Cortex of kidney (tissue), 1 donor: ENCODE measurements at places on chromosomes 11 and 22.

DNA sequence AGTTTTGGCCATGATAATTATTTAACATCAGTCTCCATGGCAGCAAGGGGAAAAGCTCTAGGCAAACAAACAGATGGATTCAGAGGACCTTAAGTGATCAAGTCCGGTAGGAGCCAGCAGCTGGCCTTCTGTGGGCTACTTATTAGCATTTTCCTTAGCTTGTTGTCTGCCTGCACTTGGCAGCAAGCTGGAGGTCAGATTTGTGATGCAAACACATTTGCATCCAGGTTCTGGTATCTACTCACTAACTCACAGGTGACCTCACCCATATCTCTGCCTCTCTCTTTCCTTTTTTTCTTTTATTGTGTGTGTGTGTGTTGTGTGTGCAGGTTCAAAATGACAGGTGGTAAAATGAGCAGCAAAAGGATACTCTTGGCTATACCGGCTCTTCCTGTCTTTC, 32.3 kb downstream of the ARHGAP42 start:
- DNase-seq = no peak

DNA sequence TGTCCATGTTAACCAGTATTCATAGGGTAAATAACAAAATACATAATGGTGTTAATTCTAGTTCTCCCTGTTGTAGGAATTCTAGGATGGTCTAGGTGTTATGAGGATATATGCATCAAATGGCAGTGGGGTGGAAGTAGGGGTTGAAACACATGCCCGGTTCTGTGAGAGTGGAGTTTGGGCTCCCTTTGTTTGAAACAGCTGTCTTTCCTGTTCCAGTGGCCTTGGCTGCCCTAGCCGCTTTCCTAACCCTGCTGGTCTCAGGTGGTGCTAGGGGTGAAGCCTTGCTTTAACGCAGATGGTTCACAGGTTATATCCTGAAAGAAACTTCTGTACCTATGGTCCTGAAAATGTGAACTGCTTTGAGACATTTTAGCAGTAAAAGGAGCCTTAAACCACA, 38.3 kb downstream of the SERPINH1 start:
- no peak for DNase-seq

GRCh38 chr11:36469063-36469462, 41.0 kb downstream of the TRAF6 start:
- DNase-seq = no peak

DNA sequence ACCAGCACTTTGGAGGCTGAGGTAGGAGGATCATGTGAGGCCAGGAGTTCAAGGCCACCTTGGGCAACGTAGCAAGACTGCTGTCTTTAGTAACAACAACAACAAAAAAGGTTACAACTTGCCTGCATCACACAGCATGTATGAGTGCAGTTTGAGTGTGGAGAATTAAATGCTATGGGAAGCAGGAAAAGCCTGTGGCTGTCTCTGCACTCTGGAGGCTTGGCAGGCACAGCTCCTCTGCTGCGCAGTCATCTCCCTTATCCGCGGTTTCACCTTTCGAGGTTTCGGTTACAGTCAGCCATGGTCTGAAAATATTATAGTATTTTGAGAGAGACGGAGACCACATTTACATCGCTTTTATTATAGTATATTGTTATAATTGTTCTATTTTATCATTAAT, 2.9 kb downstream of the MICAL2 start:
- DNase-seq = no peak

DNA sequence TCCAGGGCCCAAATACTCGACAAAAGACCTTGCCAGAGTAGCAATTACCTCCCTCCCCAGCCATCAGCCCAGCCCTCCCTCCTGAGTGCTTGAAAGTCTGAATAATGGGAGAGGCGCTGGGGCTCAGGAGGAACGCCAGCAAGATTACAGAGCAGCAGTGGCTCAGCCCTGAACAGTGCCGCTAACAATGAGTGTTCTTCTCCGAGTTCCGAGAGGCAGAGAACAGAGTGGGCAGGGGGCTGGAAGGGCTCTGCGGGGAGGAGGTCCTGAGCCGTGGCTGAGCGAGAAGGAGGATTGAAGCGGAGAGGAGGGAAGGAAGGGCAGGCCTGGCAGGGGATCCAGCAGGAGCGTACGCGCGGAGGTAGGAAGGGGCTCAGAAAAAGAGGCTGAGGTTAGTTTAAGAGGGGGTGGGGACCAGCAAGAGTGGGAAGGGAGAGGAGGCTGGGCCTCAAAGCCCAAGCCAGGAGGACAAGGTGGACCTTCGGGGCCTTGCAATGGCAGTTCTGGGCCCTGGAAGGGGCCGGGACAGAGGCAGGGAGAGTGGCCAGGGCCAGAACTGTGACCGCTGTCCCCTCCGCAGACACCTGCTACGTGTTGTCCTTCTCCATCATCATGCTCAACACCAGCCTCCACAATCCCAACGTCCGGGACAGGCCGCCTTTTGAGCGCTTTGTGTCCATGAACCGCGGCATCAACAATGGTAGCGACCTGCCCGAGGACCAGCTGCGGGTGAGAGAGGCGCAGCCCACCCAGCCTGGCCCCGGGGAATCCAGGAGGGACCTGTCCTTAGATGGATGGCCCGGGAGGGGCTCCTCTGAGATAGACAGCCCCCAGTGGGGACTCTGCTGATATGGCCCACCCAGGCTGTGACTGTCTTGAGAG, 20.6 kb downstream of the CYTH4 start:
- no peak for DNase-seq

GRCh38 chr22:29458551-29458950, 20.2 kb downstream of the RFPL1 start:
- DNase-seq = no peak

DNA sequence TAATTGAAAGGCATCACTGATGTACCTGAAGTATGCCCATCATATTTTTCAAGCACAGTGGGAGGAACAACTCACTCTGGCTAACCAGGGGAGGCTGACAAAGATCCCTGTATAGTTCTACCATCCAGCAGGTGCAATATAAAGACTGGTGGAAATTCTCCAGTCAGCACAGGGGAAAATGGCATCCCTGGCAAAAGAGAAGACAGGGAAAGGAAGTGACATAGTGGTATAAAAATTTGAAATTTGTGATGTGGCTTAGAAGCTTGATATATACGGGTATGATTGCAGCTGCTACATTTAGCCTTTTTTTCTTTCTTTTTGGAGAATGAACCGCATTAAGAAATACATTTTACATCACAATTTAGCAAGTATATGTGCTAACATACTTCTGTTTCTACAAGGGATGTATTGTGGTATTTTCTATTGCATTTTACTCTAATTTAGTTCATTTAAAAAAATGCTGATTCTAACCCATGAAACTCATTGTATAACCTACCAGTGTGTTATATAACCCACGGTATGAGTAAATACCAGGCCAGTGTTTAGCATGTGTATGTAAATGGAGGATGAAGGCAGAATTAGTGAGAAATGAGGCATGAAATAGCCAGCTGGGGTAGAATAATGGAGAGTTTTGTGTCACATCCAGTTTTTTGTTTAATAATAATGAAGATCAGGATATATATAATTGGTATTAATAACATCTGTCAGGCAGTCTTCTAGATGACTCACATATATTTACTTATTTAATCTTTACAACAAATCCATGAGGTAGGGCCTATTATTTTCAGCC, 186.1 kb downstream of the ARHGAP42 start:
- DNase-seq = no peak

GRCh38 chr11:1892116-1892515, 421 bp upstream of the PRR33 start:
- DNase-seq = no peak

- no peak for DNase-seq
Observed at GRCh38 chr11:1586699-1587098, 1.6 kb upstream of the KRTAP5-1 start.

DNA sequence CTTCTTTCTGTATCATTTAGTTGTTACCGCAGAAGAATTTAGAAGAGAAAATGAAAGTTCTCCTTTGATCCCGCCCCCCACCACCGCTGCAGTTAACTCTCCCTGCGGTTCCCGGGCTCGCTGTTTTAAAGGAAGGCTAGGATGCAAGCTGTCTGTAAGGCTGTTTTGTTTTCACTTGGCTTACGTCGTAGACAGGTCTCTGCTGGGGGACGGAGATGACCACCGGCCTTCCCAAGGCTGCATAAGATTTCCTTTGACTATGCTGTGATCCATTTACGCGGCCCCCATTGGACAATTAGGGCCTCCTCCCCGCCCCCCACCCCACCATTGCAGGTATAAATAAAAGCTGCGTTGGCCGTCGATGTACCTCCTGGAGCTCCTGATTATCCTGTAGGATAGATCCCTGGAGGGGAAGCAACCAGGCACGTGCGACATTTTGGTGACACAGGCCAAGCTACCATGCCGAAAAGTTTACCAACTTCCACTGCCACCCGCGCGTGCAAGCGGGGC, 1.4 kb upstream of the CPT1A start:
- DNase-seq = no peak

GRCh38 chr22:38741166-38741565, 14.6 kb downstream of the SUN2 start:
- DNase-seq = no peak
